Keratinocyte (primary cell): ENCODE measurements at places on chromosomes 6 and 20.

- no peak for DNase-seq
These were observed 20.2 kb downstream of the GFOD1 start for GRCh38 chr6:13467216-13467600.

DNA sequence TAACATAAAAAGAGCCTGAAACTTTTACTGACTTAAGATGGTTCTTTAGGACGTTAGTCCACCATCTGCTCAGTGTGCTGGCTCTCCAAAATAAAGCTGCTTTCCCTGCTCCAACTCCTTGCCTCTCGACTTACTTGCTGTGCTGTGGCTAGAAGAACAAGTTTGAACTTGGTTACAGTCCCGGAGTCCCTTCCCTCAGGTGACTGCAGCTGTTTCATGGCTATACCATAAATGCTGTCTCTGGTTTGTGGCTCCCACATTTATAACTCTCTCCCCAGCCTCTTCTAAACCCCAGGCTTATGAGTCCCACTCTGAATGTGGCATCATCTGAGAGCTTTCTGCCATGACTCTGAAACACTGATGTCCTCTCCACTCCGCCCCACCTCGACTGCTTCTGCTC, 306.4 kb upstream of the PRND start:
- no peak for DNase-seq

DNA sequence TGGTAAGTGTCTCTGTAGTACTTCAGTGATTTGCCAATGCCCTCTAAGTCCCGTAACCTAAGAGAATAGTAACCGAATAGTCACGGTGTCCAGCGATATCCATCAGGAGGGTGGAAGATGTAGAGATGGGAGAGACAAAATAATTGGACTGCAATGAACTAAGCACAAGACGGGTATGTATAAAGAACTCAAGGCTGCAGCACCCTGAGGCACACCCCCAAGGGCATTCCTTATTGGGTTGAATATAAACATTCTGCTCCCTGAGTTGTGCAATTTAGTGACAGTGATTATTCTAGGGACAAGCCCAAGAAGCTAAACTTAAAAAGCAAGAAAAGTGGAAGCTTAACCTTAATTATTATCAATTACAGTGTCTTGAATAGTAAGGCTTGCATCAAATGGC, 14.6 kb downstream of the DST start:
- no peak for DNase-seq

DNA sequence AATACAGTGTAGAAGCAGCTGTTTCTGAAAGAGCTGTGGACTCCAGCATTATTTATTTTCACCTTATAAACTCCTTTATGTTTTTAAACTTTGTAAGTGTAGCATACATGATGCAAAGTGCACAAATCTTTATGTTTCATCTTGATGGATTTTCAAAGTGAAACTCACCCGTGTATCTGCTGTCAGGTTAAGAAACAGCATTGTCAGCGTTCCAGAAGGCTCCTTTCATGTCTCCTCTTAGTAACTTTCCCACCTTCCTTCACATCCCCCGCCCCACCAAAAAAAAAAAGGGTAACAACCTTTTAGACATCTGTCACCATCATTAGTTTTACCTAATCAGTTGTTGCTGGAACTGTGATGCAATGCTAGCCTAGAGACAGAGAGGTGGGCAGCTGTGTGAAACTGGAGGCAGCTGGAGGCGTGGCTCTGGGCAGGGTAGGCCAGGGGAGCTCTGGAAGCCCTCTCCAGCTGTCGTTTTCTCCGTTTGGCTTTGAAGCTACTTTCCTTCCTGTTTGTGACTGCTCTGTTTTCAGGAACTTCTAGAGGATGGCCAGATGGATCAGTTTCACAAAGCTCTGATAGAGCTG, 7.2 kb downstream of the ACTR5 start:
- DNase-seq = no peak
